ENCODE measurements at places on chromosomes 6 and 20. TPM values are rescaled to one million over a fixed set of nuclear protein-coding genes. Genes with fewer than 3 reads are reported as not detected.

DNA sequence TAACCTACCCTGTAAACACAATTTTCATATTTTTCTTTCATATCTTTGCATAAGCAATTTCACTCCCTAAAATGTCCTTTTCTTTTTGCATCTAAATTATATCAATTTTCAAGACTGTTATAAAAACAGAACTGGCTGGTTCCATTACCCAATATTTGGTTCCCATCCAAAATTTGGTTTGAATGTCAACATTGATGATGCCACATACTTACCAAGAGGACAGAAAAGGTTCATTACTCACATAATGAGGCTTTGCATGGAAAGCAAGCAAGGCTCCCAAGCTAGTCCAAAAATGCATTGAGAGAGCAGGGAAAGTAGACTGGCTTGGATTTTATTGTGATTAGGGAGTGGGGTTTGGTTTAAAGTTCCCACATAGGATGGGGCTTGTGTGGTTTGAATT lies 144.4 kb upstream of the AKIRIN2 start:
- DNase-seq, result no peak

- no peak for DNase-seq
Observed at GRCh38 chr6:161667957-161668356, 394.1 kb upstream of the AGPAT4 start.

TREML2 gene
- 0.91 TPM for total RNA-seq

GRCh38 chr6:152012227-152012626 lies 204.7 kb downstream of the ESR1 start:
- no peak for DNase-seq

- no peak for DNase-seq
Observed at GRCh38 chr6:63352069-63352543, 32.3 kb upstream of the LGSN start.

VWA7 gene
- 1.7 TPM for total RNA-seq
